ENCODE measurements at places on chromosomes 2 and 18.

DNA sequence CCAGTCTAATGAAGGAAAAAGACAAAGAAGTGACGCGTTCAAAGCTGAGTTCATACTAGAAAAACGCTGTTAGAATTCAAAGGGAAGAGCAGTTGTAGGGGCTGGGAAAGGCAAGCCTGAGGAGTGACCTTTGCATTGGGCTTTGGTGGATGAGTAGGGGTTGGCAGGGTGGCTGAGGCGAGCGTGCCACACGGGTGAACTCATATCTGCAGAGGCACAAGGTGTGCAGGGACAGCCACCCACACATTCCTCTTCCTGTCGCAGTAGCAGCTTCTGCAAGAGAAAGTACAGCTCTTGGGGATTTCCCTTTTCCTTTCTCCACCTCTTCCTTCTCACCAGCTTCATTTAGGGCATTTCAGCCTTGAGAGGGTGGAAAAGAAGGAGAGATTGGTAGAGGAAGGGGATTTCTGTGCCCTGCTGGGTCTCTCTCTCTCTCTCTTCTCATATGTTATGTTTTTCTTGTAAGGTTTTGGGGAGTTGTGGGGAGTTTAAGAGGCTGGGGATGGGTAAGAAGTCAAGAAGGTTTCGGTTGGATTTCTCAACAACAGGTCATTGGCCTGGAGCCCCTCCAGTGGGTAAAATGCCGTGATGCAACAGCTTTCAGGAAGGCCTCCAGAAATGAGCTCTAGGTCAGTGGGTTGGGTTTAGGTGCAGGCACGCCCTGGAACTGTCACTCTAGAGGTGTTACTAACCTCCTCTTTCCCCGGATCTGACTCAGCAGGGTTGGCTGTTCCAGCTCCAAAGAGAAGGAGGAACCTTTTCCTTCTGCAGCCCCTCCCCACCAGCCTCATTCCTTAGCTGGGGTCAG lies 40.1 kb downstream of the ODC1 start:
- peak; percentile 97 for DNase-seq

- no peak for DNase-seq
Measured at GRCh38 chr2:135694711-135695110, 46.9 kb upstream of the UBXN4 start.

DNA sequence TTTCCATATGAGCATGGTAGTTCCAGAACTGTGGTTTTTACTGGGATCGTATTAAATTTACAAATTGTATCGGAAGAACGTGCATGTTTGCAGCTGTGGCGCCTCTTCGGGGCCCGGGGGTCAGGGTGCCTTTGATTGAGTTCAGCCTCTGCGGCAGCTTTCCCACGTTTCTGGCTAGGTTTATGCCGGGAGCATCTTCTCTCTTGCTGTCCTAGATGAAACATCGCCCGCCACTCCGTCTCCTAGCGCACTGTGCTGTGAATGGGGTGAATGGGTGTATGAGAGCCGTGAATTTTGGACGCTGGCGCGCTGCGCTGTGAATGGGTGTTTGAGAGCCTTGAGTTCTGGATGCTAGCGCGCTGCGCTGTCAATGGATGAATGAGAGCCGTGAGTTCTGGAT lies 12.3 kb downstream of the PDCD1 start:
- no peak for DNase-seq

DNA sequence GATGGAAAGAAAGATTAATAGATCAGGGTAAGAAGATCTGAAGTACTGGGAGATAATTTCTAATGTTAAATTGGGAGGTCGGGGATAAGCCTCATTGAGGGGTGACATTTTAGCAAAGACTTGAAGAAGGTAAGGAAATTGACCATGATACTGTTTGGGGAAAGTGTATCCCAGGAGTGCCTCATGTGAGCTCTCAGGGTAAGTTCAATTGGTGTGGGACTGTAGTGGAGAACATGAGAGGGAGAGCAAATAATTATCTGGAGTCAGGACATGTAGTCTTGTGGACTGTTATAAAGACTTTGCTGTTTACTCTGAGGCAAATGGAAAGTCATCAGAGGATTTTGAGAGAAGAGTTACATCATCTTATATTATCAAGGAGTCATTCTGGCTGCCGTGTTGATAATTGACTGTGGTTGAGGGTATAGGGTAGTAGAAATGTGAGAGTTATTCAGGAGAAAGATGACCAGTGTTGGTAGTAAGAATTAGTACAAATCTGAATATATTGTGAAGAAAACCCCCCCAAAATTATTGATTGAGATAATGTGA lies 624.4 kb downstream of the ADCYAP1 start:
- no peak for DNase-seq

DNA sequence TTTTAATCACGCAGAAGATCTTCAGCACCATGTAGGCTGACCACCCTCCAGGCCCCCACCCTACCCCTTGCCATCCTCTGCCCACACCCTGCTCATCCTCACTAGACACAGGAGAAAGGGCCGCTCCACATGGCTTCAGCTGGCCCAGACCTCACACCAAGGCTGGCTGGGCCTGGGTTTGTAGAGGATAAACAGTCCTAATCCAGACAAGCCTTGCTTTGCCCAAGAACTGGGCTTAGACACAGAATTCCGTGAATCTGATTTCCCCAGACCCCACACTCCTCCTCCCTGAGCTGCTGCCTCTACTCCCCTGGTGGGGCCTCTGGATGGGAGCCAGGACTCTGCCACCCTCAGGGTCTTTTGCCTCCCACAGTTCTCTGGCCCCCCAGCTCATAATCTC lies 185.3 kb downstream of the CYP26B1 start:
- no peak for DNase-seq

DNA sequence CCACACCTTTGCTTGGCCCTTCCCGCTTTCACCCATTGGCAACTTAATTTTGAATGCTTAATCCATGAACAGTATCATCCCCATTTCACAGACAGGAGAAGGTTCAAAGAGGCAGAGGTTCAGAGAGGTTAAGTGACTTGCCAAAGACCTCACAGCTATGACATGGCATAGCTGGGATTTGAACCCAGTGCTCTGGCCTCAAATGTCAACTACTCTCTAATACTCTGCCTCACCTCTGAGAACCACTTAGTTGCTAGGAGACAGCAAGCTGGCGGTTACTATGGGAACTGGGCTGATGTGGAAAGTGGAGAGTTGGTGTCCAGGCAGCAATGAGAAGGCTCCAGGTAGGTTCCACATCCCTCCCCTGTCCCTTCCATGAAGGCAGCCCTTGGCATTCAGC lies 15.8 kb upstream of the PRSS56 start:
- no peak for DNase-seq

DNA sequence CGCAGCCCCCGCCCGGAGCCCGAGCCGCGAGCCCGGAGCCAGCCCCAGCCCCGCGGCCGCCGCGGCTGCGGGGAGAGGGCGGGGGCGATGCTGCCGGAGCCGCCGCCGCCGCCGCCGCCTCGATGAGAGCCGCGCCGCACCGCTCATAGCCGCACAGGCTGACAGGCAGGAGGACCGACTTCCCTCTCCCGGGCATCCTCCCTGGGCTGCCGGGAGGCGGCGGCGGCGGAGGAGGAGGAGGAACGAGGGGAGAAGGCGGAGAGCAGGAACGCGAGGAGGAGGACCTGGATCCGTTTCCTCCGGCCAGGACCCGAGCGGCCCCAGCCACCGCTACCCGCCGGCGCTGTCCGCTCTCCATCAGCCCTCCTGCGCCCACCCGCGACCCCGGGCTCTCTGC lies 370 bp downstream of the KLHL29 start:
- DNase-seq: no peak

DNA sequence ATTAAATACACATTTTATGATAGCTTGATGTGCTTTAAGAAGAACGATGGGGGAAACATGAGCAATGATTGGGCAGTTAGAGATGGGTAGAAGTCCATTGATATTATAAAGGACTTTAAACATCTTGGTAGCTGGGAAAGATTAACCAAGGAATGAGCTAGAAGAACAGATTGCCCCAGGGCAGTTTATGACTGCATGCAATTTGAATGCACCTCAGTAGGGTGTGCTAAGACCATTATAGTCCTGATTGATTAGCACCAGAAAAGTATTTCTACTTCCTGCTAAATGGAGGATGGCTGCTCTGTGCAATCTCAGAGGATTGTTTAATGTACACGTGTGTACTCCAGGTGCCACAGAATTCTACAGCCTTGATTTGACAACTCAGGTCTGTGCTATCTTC lies 641.9 kb downstream of the CNTNAP5 start:
- DNase-seq: no peak

DNA sequence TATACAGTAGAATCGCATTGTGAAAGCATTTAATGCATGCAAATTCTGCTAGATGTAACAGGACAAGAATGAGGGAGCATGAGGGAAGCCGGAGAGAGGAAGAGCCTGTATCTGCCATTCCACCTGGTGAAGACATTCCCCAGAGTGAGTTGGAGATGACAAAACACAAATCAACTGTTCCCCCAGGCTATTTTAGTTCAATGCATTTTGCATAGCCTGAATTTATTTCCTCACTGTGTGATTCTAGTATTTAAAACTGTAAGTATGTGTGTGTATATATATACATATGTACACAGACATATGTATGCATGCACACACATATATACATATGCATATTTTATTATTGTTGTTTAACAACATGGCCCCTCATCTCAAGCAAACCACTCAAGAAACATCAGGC lies 54.7 kb downstream of the CCDC68 start:
- no peak for DNase-seq

DNA sequence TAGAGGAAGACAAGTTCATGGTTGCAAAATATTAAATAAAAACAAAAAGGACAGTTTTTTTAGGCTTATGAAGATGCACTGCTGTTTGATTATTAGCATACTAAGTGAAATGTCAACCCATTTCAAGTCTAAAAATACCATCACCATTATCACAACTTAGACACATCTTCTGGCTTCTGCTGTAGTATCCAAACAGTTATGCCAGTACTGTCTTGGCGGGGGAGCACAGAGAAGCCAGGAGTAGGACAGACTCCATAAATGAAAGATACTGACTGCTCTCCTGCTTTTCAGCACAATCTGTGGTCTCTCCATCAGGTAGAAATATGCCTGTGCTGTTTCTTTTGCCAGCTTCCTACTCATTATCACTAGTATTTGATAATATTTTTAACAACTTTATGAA lies 179.2 kb upstream of the DSEL start:
- no peak for DNase-seq

DNA sequence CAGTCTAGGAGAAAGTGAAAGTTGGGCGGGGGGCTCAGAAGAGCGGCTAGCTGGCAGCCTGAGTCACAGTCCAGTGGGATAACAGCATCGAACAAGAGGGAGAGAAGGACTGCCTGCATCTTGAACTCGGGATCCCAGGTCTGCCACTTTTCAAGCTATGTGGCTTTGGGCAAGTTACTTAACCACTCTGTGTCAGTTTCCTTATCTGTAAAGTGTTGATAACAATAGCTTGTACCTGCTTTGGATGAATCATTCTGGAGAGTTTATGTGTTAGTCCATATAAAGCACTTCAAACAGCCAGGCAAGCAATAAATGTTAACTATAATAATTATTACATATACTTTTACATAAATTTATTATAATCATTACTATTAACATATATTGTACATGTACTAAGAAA lies 4.6 kb downstream of the DYSF start:
- no peak for DNase-seq

DNA sequence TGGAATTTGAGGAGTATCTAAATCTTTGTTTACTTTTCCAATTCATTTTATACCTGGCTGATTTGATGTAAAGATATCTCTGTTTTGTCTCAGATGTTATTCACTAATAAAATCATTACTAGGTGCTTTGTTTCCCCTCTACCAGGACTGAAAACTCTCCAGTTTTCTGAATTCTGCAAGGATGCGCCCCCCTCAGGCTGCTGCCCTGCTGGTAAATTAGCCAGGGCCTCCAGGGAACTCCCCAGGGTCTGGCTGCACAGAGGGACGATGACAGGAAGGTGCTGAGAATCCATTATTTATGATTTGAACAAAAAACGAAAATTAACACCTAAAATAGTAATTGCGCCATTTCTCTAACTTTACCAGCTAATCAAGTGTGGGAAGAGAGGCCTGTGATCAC lies 541.2 kb upstream of the POU3F3 start:
- DNase-seq: no peak

DNA sequence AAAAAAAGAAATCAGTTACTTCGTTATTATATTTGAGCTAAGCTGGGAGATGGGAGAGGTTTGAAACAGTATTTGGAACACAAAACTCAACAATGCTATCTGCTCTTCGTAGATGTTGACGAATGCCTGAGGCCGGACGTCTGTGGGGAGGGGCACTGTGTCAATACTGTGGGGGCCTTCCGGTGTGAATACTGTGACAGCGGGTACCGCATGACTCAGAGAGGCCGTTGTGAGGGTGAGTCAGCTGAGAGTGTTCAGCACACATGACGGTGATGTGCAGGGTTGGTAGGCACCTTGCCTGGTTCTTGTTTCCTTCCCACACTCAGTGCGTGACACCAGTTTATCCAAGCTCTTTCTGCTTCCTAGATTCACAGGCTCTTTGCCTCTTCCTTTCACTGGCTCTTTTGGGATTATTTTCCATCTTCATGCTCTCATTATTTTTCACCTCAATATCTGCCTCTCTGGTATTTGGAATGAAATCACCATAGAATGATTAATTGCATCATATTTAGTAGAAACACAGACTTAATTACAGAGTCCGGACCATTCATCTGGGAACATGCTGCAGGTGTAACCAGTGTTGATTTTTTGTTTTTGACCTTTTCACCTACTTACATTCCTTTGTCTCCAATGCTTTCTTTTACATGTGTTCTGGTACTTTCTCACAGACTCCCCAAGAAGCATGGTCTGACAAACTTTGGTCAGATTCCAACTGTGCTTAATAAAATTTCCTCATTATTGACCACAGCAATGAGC lies 200.6 kb upstream of the RASGRP3 start:
- DNase-seq: no peak

DNA sequence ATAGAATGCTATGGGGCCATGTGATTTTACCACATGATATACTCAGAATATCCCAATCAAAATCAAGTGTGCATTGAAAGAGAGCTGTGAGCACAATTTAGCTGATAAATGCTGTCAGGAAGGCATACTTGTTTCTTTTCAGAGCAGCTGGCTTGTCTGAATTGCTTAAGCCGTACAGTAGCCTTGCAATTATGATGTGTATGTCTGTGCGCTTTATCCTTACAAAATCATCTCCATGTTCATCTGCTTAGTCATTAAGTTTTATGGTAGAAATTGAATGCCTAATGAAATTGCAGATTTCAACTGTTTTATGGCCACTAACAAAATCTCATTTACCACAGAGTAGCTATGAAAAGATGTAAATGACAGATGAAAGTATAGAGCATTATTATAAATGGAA lies 346.0 kb upstream of the DLGAP1 start:
- DNase-seq: no peak

All from HL-60 (cell line).